ENCODE measurements at places on chromosomes 11 and 22.

DNA sequence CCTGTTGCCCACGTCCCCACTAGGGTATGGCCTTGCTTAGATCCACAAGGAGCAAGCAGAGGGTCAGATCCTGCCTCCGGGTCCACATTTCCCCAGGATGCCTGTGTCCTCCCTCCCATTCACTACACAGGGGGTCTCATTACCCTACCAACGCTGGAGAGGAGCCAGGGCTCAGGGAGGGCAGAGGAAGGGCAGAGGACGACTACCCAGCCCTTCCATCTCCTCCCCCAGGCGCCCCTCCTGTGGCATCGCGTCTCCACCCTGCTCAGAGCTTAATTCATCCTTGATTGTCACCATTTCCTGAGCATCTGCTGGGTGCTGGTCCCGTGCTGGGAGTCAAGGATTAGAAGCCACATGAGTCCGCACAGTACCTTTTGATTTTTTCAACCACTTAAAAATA, 5.0 kb downstream of the NFAM1 start:
- no peak for DNase-seq

DNA sequence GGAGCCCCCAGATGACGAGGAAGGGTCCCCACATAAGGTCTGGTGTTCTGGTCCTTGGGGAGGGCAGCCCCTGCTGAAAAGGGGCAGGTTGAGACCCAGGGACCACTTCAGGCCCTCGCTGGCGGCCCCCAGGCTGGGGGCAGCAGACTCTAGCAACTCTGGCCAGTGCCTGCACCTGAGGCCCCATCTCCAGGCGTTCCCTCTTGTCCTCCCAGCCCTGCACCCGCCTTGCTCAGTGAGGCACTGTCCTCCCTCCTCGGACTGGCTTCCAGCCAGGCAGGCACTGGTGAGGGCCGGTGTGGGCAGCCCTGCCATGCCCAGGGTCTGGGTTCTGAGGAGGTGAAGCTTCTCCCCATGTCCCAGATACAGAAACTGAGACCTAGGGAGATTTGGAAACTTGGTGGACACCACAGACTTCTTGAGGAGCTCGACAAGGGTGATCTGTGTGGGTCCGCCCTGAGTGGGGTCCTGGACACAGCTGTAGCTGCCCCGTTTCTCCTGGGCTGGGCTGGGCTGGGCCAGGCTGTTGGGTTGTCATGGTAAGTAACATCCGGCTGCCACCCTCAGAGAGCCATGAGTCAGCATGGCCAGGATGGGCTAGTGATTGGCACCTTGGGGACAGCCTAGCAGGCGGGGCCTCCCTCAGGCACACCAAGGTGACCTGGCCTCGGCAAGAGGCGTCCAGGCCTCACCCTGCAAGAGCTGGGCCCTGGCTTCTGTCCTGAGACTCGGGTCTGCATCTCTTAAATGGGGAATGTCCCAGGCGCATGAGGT, 11.1 kb upstream of the PHLDA2 start:
- no peak for DNase-seq

DNA sequence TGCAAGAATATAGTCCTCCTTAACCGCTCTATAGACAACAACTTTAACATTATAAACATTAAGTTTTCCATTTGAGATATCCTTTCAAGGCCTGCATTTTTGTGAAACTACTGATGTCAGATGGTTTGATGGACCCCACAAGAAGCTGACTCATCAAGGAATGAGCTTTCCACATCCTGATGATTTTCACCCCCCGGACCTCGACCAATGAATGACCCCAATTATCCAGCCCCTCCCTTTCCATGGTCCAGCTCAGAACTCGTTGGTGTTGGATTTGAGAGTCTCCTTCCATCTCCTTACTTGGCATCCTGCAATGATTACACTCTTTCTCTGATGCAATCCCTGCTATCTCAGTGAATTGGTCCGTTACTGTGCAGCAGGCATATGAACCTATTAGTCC, 31.8 kb upstream of the GUCY1A2 start:
- no peak for DNase-seq

- no peak for DNase-seq
Measured at GRCh38 chr11:121341609-121342008, 49.0 kb downstream of the SC5D start.

GRCh38 chr11:43928721-43929120, 13.7 kb upstream of the C11orf96 start:
- DNase-seq = peak; percentile 93

GRCh38 chr11:104844451-104844850, 53.8 kb downstream of the CASP12 start:
- no peak for DNase-seq

DNA sequence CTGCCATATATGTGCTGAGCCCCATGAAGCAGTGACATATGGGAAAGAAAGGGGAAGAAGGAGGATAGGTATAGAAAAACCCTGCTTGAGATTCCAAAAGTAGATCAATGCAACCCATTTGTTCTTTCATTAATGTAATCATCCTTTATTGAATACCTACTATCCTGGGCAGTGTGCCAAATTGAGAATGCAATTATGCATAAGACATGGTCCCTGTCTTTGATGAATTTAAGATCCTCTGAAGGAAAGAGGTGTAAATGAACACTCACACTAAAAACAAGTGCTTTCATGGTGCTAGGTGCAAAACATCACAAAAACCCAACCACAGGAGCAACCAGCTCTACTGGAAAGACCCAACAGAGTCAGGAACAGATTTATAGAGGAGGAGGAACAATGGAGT, 29.7 kb downstream of the FLI1 start:
- DNase-seq = no peak

- DNase-seq = no peak
Measured at GRCh38 chr22:19802001-19802893, 41.7 kb downstream of the TBX1 start.

GRCh38 chr22:37318364-37319109, 36.2 kb downstream of the CYTH4 start:
- no peak for DNase-seq

- no peak for DNase-seq
Measured at GRCh38 chr11:98940913-98941312, 79.8 kb upstream of the CNTN5 start.

GRCh38 chr11:124101737-124102136, 13.5 kb upstream of the VWA5A start:
- no peak for DNase-seq

DNA sequence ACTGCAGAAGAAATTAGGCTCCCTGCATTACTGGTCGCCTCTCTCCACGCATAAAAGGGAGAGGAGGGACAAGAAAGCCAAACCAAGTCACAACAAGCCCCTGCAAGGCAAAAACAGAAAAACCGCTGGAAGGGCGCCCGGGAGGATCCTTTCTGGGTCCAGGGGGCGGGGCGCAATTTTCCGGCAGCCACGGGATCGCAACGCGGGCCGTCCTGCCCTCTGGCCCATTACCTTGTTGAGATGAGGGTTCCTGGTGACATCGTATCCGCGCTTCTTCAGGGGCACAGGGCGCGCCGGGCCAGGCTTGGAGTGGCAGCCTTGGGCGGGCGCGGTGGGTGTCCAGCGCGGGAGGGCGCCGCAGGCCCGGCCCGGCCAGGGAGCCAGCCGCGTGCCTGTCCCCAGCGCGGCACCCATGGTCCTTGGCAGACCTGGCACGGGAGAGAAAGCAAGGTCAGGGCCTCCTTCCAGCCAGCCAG, 847 bp downstream of the ME3 start:
- DNase-seq = peak; percentile 53

DNA sequence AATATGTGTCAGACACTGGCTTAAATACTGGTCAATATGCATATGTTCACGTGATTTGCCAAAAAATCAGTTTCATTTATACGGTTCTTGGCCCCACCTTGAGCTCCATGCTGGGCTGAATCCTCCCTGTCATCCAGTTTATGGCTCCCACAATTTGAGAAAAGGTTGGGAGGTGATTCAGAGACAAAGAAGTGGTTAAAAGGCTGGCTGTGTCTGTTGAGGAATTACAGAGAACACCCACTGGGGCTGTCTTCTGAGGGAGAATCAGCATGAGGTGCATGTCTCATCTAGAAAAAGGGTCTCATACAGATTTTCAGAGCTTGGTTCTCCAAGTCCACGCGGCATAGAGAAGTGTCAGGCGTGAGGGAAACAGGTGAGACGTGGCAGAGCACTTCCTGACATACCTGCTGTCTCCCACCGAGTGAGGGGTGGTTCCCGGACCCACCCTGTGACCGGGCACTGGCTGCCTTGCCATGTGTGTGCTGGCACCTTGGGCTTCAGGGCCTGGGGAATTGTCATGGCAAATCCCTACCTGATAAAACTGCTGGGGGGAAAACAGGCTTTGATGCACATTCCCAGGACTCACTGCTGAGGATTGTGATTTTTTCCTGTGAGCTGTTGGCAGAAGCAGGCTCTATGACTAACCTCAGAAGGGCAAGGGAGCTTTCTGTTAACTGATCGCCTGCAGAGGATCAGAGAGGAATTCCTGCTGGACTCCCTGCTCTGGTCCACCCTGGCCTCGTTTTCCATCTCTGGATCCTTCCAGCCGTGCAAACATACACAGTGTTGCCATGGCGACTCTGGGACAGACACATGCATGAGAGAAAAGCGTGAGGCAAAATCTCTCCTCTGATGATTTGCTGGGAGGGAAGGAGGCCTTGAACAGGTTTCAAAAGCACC, 223.6 kb downstream of the ADAMTS15 start:
- DNase-seq = peak; percentile 80

Measured in trophoblast cell (in vitro differentiated cells and primary cell).